ENCODE measurements at places on chromosomes 2 and 18. TPM values are rescaled to one million over a fixed set of nuclear protein-coding genes. Genes with fewer than 3 reads are reported as not detected.

Gene GDF7
- 0.53 TPM for total RNA-seq

Gene POTEJ
- total RNA-seq, result not detected

Gene CEP68
- total RNA-seq, result 6.0 TPM

Gene PTRHD1
- 50.5 TPM for total RNA-seq

Gene SERPINB3
- not detected for total RNA-seq

Gene TMEM169
- 1.1 TPM for total RNA-seq

Gene IFIH1
- 5.7 TPM for total RNA-seq

Gene TBR1
- not detected for total RNA-seq

Gene DYNC2LI1
- 13.8 TPM for total RNA-seq

Gene EPHA4
- 7.8 TPM for total RNA-seq

Gene GREB1L
- 1.2 TPM for total RNA-seq

Gene SANBR
- 6.7 TPM for total RNA-seq

Gene NEDD4L
- 25.1 TPM for total RNA-seq

Gene LIMS4
- total RNA-seq, result 2.3 TPM

Gene STON1
- 19.7 TPM for total RNA-seq

Gene CSRNP3
- 3.9 TPM for total RNA-seq

Gene KCNF1
- total RNA-seq, result not detected

Gene TMEM182
- total RNA-seq, result 4.3 TPM

Gene KCNS3
- 0.18 TPM for total RNA-seq

Gene CRYBA2
- not detected for total RNA-seq

Gene ASPRV1
- 0.18 TPM for total RNA-seq

Gene AQP12B
- not detected for total RNA-seq

Gene ATP9B
- 6.9 TPM for total RNA-seq

Gene DDX1
- total RNA-seq, result 84.2 TPM

Gene SPATA3
- total RNA-seq, result not detected

Gene NYAP2
- not detected for total RNA-seq

Gene TCF7L1
- total RNA-seq, result 0.35 TPM

Gene SLC19A3
- not detected for total RNA-seq

Gene HOXD8
- total RNA-seq, result 11.8 TPM

Gene BOD1L2
- not detected for total RNA-seq

Gene GREB1
- total RNA-seq, result 0.18 TPM

Gene DUSP19
- 5.8 TPM for total RNA-seq

Gene KLHL30
- not detected for total RNA-seq

Gene HOXD13
- total RNA-seq, result 0.53 TPM

Gene CNTNAP5
- total RNA-seq, result not detected

Gene SERPINB12
- not detected for total RNA-seq

Gene UGT1A10
- total RNA-seq, result not detected

Gene AMER3
- not detected for total RNA-seq

Gene RAB3GAP1
- 32.6 TPM for total RNA-seq

Gene RFX8
- total RNA-seq, result 1.8 TPM

Gene GRB14
- total RNA-seq, result not detected

Gene FAM237A
- total RNA-seq, result not detected

Gene UGT1A8
- not detected for total RNA-seq

Gene FBXO36
- 3.7 TPM for total RNA-seq

Gene MC2R
- total RNA-seq, result not detected

Gene MOGAT1
- not detected for total RNA-seq

Gene CXCR4
- total RNA-seq, result not detected

Gene PROM2
- under 0.01 TPM for total RNA-seq
